ENCODE measurements at places on chromosomes 4 and X. TPM values are rescaled to one million over a fixed set of nuclear protein-coding genes. Genes with fewer than 3 reads are reported as not detected.

DNA sequence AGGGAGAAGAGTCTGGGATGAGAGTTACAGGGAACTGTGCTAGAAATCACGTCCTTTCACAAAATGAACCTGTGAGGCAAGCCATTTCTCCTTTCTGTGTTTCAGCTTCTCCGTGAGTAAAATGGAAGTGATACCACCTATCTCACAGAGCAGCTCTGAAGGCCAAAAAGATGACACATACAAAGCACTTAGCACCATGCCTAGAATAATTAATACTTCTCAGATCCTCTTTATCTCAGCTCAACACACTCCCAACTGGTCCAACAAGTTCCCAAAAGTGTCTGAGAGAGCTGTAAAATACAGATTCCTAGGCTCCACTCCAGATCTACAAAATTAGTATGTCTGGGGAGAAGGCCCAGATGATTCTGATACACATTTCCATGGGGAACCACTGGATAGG, 38.3 kb downstream of the LHFPL1 start:
- DNase-seq, result no peak
- H3K4me3 ChIP-seq, result no peak overlapping the region
- H3K36me3 ChIP-seq, result no peaks in the 10 kb centered on the region
- no peak overlapping the region for H3K27ac ChIP-seq

DNA sequence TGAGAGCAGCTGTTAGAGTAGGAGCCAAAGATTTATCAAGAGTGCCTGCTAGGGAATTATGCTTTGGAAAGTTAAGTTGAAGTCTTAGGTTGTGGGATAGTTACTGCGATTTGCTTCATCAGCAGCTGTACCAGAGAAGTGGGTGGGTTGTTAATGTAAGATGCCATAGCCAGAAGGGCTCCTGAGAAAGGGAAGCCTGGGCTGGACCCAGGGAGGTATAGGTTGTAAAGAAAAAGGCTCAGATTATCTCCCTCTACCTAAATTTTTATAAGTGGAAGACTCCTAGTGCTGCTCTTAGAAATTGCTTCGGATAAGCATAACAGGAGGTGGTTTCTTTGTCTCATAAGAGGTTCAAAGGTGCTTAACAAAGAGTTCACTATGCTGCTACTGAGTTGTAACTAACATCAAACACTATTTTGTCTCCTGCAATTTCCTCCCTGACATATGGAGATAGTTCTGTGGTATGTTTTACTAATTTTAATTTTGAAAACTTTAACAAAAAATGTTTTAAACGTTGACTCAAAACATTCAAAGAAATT, 356.9 kb downstream of the DTHD1 start:
- no peaks in the 10 kb centered on the region for H3K27me3 ChIP-seq
- no peaks in the 10 kb centered on the region for H3K36me3 ChIP-seq
- H3K4me3 ChIP-seq, result no peak overlapping the region
- no peak for DNase-seq

GRCh38 chr4:57374866-57375595, 264.8 kb upstream of the IGFBP7 start:
- H3K4me3 ChIP-seq, result no peak overlapping the region
- no peak overlapping the region for H3K27ac ChIP-seq
- no peaks in the 10 kb centered on the region for H3K27me3 ChIP-seq
- no peak for DNase-seq

- no peak overlapping the region for H3K27ac ChIP-seq
- H3K36me3 ChIP-seq, result no peaks in the 10 kb centered on the region
- H3K4me3 ChIP-seq, result no peak overlapping the region
- no peaks in the 10 kb centered on the region for H3K27me3 ChIP-seq
Measured at GRCh38 chr4:97500423-97500822, 642.9 kb downstream of the STPG2 start.

GRCh38 chr4:72152731-72153130, 120.9 kb downstream of the NPFFR2 start:
- no peaks in the 10 kb centered on the region for H3K4me1 ChIP-seq
- H3K27ac ChIP-seq, result no peak overlapping the region
- no peak for DNase-seq
- H3K27me3 ChIP-seq, result no peaks in the 10 kb centered on the region

GRCh38 chrX:68831405-68832100, 2.7 kb downstream of the EFNB1 start:
- H3K36me3 ChIP-seq, result no peaks in the 10 kb centered on the region
- peak overlapping the region; percentile 32 for H3K4me3 ChIP-seq
- no peak for DNase-seq
- H3K27me3 ChIP-seq, result no peaks in the 10 kb centered on the region

H2BW1 gene
- polyA plus RNA-seq, result not detected

MAGEB16 gene
- not detected for polyA plus RNA-seq

MAGEB2 gene
- polyA plus RNA-seq, result not detected

RIPPLY1 gene
- polyA plus RNA-seq, result not detected

AFM gene
- not detected for polyA plus RNA-seq

RLIM gene
- polyA plus RNA-seq, result 6.2 TPM

MAGEA11 gene
- not detected for polyA plus RNA-seq

HOPX gene
- polyA plus RNA-seq, result 3.8 TPM
